Kidney tubule cell (primary cell): ENCODE measurements at places on chromosomes 7 and 10.

- no peak for DNase-seq
Measured at GRCh38 chr7:122014697-122015096, 129.4 kb downstream of the AASS start.

DNA sequence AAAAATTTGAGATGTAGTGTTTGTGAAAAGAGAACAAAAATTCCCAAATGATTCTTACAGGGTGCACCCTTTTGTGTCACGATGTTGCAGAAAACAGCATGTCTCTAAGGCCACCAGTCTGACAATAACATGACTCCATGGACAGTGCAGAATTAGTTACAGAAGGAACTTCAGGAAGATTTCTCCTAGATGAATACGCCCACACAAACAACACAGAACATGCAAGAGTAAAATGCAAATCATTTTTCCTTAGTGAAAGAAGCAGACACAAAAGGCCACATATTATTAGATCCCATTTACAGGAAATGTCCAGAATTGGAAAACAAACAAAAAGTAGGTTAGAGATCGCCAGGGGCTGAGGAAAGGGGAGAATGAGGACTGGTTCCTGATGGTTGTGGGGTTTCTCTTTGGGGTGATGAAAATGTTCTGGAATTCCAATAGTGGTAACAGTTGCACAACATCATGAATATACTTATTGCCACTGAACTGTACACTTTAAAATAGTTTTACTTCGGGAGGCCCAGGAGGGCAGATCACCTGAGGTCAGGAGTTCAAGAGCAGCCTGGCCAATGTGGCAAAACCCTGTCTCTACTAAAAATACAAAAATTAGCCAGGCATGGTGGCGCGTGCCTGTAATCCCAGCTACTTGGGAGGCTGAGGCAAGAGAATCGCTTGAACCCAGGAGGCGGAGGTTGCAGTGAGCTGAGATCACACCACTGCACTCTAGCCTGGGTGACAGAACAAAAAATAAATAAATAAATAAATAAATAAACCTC is 10.2 kb downstream of the ZC3HAV1 start:
- DNase-seq = no peak

GRCh38 chr10:63115732-63116383 is 17.3 kb upstream of the NRBF2 start:
- peak; percentile 63 for DNase-seq

DNA sequence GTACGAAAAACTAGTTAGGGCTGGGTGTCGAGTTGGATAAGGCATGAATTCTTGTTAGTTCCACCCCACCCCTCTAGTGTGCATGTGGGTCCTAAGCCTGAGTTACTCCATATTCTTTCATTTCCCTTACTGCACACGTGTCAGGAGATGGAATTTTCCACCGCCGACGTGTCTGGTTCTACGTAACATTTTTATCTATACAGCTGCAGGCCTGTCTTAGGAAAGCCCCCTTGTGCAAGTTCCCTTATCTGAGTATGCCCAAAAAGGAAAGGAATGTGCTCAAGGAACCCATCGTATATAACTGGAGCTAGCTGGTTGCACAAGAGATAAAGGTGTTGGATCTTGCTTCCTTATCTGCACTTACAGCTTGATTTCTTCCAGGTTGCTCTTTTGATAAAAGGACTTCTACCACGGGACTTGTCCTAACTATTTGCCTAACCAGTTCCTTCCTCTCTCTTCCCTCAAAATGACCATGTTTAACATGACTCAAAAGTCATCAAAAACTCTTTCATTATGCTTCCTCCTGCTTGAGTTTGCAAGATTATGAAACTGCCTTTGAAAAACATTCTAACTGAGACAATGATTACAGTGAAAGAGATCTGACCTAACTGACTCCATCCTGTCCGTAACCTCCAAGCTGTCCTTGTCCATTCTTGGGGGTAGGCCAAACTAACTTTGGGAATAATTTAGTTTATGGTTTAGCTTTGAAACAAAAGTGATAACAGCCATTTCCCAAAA is 181.4 kb downstream of the AKR1D1 start:
- DNase-seq = no peak

GRCh38 chr7:94223375-94224084 is 171.2 kb upstream of the COL1A2 start:
- DNase-seq = peak; percentile 69

GRCh38 chr10:5989756-5990155 is 12.4 kb upstream of the IL15RA start:
- no peak for DNase-seq

DNA sequence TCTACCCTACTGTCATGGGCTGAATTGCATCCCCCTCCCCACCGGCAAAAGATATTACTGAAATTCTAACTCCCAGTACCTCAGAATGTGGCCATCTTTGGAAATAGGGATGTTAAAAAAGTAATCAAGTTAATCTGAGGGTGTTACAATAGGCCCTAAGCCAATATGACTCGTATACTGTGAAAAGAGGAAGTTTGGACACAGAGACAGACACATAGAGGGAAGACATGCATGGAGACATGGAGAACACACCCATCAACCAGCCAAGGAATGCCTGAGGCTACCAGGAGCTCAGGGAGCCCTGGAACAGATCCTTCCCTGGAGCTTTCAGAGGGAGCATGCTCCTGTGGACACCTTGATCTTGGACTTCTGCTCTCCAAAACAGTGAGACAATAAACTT is 138.2 kb upstream of the ADO start:
- peak; percentile 21 for DNase-seq

GRCh38 chr10:50470798-50471582 is 152.8 kb downstream of the SGMS1 start:
- DNase-seq = peak; percentile 97

DNA sequence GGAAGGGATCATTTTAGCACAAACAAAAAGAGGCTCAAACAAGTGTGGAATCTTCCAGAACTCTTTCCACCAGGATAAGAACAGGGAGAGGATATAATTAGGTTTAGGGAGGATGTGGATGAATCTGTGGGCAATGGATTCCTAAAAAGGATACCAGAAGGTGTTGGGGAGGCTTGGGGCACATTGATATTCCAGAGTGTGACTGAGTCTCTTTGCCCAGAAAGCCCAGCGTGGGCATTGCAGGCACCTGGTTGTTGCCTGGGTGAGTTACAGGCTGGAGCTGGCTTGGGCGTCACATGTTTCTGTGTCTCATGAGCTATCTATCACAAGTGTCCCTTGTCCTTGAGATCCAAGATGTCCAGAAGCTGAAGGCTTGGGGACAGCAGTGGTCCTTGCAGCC is 3.3 kb downstream of the COL26A1 start:
- DNase-seq = no peak

- no peak for DNase-seq
Measured at GRCh38 chr7:120828528-120828927, 29.4 kb downstream of the TSPAN12 start.

GRCh38 chr7:158880973-158881372 is 24.6 kb downstream of the DYNC2I1 start:
- no peak for DNase-seq

- no peak for DNase-seq
Measured at GRCh38 chr10:77619964-77620703, 17.5 kb downstream of the KCNMA1 start.

DNA sequence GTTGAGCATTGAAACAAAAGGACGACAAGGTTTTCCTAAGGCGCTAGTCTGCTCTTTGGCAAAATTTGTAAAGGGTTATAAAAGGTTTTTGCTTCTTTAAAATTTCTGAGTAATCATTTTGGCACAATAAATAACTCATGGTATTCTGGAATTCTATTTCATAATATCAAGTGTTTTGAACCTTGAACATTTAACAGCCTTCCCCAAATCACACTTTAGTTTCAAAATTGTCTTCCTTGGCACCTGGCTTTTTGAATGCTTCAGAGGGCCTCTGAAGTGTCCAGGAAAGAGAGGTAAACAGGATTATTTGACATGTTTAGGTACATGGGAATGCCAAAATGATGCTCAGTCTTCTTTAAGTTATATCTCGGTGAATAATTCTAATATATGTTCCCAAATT is 220.8 kb downstream of the PHF14 start:
- no peak for DNase-seq

DNA sequence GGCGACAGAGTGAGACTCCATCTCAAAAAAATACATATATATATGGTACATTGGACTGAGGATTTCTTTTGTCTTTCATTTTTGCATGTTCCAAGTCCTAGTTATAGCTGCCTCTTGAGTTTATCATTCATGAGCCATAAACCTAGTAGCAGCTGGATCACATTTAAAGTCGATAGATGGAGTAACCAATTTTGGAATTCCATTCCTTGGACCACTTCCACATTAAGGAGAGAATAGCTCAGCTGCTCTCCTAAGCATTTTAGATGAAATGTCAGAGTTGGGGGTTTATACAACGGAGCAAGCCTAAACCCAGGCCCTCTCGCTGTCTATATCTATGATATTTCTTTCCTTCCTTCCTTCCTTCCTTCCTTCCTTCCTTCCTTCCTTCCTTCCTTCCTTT is 141.2 kb downstream of the LYZL1 start:
- no peak for DNase-seq

DNA sequence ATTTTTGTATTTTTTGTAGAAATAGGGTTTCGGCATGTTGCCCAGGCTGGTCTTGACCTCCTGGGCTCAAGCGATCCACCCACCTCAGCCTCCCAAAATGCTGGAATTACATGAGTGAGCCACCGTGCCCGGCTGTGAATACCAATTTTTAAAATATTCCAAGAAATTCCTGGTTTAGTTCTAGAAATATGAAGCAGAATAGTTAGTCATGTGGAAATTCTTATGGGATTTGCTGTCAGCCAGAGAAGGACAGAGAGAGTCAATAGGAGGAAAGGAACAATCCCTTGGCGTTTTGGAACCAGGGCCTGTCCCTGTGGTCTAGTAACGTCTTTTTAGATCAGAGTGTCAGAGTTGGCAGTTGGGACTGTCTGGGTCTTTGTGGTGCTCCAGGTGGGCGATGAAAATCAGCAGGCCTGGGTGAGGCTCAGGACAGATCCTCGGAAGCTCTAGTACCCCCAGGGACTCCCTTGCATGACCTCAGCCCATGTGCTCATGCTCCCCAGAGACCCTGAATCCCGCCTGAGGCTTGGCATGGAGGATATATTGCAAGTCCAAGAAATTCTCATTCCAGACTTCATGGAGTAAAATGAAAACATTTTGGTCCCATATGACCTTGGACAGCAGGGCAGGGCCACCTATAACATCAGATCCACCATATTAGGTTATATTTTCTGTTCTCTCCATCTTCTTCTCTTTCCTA is 7.8 kb downstream of the NODAL start:
- DNase-seq = no peak

- DNase-seq = no peak
Measured at GRCh38 chr10:113080925-113081229, 130.8 kb downstream of the TCF7L2 start.

DNA sequence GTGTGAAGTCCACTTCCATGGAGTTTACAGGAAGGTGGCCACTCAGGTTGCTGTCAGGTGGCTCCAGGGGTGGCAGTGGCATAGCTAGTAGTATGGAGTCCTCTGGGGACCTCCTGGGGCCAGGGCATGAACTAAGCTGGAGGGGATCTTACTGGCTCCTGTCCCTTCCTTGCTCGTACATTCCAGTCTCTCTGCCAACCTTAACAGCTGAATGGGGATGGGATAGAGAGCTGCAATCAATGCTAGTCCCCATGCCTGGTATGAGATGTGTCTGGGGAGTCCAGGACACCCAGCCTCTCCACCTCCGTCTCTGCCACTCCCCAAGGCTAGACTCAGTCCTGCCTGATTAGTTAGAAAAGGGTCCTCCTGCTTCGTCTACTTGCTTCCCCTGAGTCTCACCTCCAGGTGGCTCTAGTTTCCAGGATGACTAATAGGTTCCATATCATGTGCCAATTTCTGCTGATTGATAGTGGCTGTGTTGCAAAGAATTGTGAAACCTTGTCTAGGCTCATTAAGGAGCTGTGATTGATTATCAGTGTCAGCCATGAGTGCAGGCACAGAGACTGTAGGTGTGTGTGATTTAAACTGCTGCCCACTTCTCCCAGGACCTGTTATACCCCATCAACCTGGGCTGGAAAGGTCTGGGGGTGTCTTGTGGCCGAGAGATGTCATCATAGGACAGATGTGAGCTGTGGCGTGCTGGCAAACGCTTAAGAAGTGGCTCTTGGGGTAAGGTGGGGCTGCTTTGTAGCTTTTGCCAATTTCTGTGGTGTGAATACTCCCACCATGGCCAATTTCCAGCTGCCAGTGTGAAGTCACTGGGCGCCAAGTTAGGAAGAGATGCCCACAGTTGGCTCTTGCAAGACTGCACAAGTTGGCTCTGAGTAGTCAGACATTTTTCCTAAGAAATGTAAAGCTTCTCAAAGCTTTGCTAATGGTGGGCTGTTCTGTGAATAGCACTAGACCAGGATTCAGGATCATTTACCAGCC is 59.8 kb downstream of the COL13A1 start:
- peak; percentile 76 for DNase-seq

GRCh38 chr7:29989257-29989995 is at the start of gene SCRN1:
Gene SCRN1 (minus strand): TSS chr7:29989801. CDS start chr7:29969067, 20,734 bp downstream.
- DNase-seq = peak; percentile 56

GRCh38 chr10:99612167-99612831 is 7.9 kb downstream of the SLC25A28 start:
- DNase-seq = peak; percentile 69

- peak; percentile 78 for DNase-seq
Measured at GRCh38 chr10:62582804-62583208, 208.6 kb downstream of the ZNF365 start.

DNA sequence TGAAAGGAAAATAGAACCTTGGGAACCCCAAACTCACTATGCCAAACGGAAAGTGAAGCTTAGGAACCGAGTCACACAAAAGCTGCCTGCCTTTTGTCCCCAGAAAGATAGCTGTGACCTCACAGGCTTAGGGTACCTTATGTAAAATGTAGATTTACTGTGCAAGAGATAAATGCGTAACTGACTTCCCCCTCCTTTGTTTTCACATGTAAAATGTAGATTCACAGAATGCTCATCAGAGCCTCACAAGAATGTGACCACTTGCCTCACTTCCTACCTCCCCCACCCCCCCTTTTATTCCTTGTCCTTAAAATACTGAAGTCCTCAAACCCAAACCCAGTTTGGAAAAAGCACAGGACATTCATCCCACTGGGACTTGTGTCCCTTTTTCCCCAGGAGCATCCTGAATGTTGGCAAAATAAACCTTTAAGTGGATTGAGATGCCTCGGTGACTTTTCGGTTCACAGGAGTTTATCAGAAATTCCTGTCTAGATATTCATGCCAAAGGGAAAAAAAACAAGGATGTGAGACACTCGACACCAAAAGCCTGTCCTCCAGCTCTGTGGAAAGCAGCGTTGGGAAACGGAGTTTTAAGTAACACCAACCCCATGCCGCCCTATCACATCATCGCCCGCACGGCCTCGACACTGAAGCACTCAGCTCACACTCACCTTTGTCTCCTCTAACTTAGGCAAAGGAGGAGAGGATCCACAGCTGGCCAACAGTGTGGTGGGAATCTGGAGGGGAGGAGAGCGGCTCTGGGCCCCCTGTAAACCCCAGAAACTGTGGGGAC is 45.9 kb downstream of the SVIL start:
- DNase-seq = peak; percentile 59

- DNase-seq = no peak
Measured at GRCh38 chr10:78914060-78914378, 154.7 kb upstream of the ZMIZ1 start.

DNA sequence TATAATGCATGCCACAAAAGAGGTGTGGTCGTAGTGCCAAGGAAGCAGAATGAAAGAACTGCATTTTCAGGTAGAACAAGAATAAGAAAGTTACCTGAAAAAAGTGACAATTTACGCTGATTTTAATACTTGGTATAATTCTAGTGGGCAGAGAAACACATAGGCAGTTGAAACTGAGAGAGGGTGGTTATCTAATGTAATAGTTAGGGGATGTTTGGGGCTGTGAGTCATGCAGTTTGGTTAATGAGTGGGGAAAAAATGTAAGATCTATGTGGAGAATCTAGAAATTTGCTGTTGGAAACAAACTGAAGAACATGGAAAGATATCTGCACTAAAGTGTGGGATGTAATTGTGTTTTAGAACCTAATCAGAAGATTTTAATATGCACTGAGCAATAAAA is 33.7 kb downstream of the ZNF37A start:
- peak; percentile 16 for DNase-seq
